ENCODE measurements at places on chromosomes 11 and 22.
A peak's percentile ranks its signal among the peaks of the same experiment; 100 is the strongest.

GRCh38 chr11:119012629-119013170, 5.4 kb downstream of the RPS25 start:
- no peak for DNase-seq

DNA sequence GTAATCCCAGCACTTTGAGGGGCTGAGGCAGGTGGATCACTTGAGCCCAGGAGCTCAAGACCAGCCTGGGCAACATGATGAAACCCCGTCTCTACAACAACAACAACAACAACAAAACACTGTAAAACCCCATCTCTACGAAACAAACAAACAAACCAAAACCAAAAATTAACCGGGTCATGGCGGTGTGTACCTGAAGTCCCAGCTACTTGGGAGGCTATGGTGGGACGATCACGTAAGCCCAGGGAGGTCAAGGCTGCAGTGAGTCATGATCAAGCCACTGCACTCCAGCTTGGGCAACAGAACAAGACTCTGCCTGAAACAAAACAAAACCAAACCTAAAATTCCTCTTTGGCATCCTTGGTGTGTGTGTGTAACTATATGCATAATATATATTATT, 7.0 kb upstream of the POLA2 start:
- DNase-seq: no peak

- no peak for DNase-seq
Observed at GRCh38 chr22:30903876-30904460, 64.6 kb downstream of the MORC2 start.

GRCh38 chr22:23210428-23211170, 30.3 kb downstream of the BCR start:
- no peak for DNase-seq

GRCh38 chr22:50074056-50074455, 11.2 kb downstream of the MLC1 start:
- no peak for DNase-seq

DNA sequence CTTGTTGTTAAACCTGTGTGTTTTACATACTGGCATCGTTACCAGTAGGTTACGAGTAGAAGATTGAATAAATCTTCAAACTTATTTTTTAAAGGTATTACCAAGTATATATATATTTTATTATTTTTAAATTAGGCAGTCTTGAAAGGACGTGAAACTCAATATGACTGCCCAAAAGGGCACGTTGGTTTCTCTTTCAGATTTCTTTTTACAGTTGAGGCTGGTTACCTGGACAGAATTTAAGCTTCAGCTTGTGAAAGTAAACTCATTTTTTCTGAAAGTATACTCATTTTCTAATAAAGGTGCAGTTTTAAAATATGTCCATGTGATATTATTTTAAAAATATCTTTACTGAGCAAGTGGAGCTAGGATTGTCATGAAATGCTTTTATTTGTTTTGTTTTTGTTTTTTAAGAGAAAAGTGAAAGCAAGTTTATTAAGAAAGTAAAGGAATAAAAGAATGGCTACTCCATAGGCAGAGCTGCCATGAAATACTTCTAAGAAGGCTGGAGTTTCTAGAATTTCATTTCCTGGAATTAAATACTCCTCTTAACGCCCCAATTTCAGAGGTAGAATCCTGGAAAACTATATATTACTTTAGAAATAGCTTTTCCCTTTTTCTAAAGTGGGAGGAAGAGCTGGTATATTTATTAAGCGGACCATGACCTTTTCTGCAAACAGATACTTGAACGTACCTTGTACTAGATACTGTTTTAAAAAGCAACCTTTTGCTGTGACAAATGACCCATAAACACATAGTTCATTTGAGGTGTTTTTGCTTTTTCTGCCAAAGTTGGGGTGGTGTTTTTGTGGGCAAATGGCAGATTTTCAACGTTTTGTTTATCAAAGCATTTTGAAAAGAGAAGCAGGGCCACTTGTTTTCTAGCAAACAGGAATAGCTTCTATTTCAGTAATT, 1.9 kb downstream of the FBXO7 start:
- DNase-seq: no peak

- DNase-seq: no peak
Observed at GRCh38 chr11:62999649-63000048, 14.9 kb upstream of the SLC22A6 start.

- DNase-seq: no peak
Observed at GRCh38 chr11:130518164-130518680, 69.8 kb downstream of the ADAMTS15 start.

- no peak for DNase-seq
Observed at GRCh38 chr22:26334232-26334631, 94.8 kb upstream of the ASPHD2 start.

GRCh38 chr22:36464715-36465231, 16.7 kb downstream of the TXN2 start:
- no peak for DNase-seq

DNA sequence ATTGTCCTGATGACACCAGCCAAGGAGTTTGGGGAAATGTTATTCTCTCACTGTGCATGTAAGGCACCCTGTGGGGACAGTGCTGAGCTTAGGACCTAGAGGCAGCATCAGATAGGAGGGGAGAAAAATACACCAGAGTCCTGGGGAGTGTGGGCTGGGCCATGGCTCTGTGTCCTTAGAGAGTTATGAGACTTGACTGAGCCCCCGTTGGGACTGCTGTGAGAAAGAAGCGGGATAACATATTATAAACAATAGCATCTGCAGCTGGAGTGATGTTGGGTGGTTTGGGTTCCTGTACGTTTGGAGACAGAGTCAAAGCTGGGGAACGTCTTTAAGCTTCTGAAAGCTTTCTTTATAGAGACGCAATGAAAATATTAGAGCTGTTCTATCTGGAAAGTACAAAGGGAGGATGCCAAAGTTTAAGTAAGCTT, 90.9 kb upstream of the CRTAM start:
- DNase-seq: no peak

DNA sequence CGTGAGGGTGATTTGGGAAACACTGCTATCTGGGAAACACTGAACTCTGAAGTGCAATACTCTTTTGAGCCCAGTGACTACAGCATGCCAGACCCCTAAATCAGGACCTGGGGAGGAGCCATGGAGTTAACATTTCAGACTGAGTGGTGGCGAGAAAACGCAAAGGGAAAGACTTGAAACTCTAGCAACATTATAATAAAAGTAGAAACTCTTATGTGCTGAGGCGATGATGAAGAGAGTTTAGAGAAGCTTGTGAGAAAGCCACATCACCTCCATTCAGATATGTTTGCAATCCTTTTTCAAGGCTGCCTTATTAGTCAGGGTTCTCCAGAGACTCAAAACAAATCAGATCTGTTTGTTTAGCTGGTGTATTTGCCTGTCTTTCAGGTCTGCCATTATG, 1.9 kb downstream of the FEN1 start:
- DNase-seq: no peak

DNA sequence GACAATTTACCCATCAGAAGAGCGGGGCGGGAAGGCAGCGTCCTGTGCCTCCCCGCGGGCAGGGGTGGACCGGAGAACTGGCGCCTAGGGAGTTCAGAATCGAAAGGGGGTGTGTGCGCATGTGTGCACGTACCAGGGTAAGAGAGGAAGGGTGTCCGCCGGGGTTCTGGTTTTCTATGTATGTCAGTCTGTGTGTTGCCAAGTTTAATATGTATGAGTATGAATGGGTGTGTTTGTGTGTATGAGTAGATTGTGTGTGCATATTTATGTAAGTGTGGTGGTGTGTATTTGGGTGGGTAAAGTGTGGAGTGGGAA, 2.0 kb downstream of the KCNC1 start:
- DNase-seq: no peak

DNA sequence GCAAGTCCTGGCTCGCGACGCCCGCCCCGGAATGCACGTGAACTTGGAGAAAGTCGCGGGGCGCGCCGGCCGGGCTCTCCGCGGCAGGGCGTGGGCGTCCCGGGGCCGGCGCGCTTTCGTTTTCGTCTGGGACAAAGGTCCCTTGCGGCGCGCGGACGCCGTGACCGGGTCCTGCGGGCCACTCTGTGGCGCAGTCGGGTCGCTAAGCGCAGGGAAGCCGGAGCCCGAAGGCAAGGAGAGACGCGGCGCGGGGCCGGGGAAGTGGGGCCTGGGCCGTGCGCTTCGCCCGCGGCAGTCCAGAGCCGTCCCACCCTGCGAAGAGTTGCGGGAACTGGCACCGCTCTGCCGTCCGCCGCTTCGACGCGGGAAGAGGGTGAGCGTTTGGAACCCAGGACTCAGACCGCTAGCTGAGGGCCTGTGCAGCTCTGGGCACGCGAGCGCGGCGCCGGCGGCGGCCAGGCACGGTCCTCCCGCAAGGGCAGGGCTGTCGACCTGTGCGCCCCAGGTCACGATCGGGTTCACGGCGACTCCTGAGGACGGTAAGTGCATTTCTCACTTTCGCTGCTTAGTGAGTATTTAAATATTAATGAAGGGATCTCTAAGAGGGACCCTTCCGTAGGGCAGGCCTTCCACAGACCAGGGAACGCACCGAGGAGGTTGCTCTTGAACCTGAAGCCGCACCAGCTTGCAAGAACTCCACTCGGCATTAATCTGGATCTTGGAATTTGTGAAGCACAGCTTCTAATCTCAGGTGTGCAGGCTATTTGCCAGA, 78.0 kb upstream of the PPARA start:
- DNase-seq: peak; percentile 27

- no peak for DNase-seq
Observed at GRCh38 chr11:64690235-64690634, 32.8 kb downstream of the NRXN2 start.

DNA sequence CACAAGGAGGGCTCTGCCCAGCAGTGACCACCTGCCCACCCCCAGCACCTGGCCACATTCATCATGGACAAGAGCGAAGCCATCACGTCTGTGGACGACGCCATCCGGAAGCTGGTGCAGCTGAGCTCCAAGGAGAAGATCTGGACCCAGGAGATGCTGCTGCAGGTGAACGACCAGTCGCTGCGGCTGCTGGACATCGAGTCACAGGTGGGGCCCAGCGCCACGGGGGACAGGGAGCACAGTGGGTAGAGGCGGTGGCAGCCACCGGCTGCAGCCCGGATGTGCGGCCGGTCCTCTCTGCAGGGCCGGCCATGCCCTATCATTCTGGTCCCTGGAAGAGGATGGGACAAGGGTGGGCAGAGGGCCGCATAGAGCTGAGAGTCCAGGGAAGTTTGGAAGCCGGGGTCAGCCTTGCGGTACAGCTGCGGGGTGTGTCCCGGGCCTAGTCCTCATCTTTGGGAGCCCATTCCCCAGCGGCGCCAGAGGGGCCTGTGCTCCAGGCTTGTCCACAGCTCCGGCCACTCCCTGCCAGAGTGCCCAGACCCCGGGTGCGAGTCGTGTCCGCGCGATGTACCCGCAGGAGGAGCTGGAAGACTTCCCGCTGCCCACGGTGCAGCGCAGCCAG, 14.1 kb downstream of the EPS8L2 start:
- no peak for DNase-seq

DNA sequence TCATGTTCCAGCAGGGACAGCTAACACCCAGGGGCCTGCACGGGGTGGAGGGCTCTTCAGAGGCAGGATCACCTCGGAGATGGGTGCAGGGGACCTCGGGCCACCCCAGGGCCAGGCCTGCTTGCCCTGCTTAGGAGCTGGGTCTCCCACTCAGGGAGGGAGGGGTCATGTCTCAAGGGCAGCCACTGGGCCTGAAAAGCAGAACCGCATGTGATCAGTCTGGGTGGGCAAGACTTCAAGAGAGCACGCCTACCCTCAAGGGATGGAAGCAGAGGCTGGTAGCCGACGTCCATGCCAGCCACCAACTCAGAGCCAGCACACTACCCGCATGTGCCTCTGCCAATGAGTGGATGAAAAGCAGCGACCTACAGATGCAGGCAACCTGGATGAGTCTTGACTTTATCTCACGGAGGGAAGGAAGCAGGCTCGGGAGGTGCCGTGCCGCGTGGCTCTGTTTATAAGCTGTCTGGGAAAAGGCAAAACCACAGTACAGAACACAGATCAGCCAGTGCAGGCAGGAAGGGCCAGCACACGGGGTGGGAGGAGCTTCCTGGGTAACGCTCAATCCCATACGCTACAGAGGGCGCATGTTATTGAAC, 16.0 kb downstream of the TBX1 start:
- DNase-seq: no peak

DNA sequence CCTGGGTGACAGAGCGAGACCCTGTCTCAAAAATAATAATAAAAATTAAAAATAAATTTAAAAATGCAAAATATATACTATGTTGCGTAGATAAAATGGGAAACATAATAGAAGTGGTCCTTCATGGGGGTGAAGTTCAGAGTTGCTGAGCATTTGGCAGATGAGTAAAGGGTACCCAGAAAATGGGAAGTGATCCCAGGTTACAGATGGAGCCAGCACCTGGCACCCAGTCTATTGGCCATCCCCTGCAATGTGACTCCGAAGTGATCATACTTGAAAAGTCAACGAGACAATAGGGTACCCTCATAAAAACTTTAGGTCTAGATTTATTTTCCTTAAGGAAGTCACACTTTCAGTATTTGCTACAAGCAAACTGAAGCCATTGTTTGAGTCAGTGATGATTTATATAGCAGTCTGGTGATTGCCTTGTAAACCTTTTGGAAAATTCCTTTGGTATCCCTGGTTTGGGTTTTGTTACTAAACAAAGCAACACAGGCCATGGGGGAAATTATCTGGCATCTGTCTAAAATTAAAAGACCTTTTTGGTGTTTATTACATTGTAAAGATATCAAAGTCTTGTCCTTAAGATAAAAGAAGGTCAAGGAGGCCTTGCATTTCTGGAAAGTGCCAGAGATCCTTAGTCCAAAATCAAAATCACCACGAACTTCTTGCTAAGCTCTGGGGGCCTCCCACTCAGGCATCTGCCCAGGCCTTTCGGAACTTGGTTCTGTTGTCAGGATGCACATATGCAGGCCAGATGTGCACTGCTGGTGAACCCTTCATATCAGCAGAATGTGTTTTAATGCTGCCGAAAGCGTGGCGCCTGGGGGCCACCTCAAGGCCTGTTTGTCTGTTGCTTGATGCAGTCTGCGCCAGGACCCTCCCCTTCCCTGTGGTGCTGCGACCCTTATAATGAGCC, 4.3 kb downstream of the SMARCB1 start:
- DNase-seq: no peak

GRCh38 chr11:34149274-34149673, 43.8 kb downstream of the NAT10 start:
- no peak for DNase-seq

DNA sequence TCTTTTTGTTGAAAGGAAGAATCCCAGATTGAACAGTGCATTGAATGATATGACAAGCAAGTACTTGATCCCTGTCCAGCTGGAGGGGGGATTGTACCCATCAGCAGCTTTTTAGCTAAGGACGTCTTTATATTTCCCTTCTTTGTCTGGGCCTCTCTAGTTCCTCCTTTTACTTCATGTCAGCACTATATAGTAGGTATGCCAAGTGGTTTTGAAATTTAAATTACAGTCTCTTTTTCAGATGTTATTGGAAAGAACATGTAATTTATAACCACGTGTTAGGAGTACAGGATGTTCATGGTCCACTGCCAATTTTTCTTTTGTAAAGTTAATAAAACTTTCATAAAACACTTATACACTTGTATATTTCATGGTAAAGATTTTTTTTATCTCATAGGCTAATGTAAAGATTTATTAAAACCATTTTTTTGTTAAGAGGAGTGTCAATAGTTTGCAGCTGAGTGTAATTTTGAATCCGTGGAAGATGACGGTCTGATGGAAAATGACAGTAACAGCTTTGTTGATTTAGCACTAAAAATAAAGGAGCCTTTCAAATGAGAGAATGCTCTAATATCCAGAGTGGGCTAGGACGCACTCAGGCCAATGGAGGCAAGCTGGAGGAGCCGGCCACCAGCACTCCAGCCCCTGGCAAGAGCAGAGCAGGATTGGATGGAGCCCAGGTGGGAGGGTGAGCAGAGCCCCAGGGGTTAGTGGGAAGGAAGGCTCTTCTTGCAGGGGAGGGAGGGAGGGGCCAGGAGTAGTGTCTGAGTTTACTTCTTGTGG, 488.3 kb downstream of the INSC start:
- DNase-seq: no peak

- DNase-seq: no peak
Observed at GRCh38 chr11:64582885-64583284, 8.1 kb upstream of the SLC22A12 start.

All from CD4-positive, alpha-beta T cell treated with Interleukin-15 for 4 hours (primary cell).